ENCODE measurements at places on chromosomes 1 and 21.

GRCh38 chr1:200774311-200774710 is 35.6 kb downstream of the CAMSAP2 start:
- no peak for DNase-seq

DNA sequence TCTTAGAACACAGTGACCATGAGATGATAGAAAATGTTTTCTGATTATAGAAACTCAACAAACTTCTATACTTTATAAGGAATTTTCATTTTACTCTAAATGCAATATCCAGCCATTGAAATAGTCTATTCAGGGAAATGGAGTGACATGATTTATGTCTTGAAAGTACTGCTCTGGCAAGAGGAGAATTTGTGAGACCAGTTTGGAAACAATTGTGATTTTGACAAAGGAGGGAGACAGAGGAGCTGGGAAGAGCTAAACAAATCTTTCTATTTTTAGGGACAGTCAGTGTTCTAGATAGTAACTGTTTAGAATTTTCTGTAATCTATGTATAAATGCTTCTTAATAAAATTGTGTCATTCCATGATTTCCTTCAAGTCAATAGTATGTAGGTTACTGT is 252.3 kb downstream of the FMN2 start:
- DNase-seq = no peak

DNA sequence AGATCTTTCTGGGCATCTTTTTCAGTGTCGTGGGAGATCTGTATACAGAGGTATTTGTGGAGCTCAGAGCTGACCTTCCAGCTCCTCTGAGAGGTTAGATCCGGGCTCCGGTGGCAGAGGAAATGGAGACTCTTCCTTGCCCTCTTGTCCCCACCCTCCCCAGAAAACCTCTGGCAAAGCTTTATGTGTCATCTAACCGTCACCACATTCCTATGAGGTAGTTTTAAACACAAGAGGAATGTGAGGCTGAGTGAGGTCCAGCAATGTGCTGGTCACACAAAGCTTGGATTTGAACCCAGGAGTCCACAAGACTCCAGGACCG is 1.2 kb downstream of the CD160 start:
- DNase-seq = no peak

- no peak for DNase-seq
These were observed 6.2 kb upstream of the TUFT1 start for GRCh38 chr1:151533870-151534269.

- DNase-seq = no peak
These were observed 188.2 kb downstream of the HHAT start for GRCh38 chr1:210516697-210517459.

- no peak for DNase-seq
These were observed 53.3 kb downstream of the B3GALNT2 start for GRCh38 chr1:235450886-235451483.

- DNase-seq = no peak
These were observed 44.8 kb downstream of the AGPAT3 start for GRCh38 chr21:43909741-43910400.

GRCh38 chr1:85365851-85366250 is 89.4 kb upstream of the BCL10 start:
- no peak for DNase-seq

- no peak for DNase-seq
These were observed 20.7 kb downstream of the EFNA3 start for GRCh38 chr1:155099331-155099730.

DNA sequence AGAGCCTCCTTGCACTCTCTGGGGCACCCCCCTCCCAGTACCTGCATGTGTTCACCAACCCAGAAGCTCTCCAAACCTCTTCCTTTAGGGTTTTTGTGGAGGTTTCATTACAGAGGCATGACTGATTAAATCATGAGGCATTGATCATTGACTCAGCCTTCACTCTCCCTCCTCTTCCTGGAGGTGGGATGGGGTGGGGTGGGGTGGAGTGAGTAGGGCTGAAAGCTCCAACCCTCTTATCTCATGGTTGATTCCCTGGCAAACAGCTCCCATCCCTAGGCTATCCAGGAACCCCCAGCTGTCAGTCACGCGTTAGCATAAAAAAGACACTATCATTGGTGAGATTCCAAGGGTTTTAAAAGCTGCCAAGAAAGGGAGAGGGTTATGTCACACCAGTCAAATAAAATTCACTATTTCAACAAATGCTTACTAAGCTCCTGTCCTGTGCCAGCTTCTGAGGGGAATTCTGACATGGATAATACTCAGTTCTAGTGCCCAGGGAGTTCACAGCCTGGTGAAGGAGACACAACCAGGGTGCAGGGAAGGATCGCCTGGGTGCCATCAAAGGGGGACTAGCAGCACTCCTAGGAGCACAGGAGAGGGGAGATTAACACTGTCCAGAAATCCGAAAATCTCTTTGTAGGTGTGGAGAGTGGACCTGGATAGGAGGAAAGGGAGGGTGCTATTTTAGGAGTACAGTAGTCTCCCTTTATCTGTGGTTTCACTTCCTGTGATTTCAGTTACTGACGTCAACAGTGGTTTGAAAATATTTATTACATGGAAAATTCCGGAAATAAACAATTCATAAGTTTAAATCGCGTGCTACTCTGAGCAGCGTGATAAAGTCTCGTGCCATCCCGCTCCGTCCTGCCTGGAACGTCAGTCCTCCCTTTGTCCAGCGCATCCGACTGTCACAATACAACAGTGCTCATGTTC is 6.8 kb upstream of the IL24 start:
- DNase-seq = no peak

- DNase-seq = no peak
These were observed 12.5 kb upstream of the DNM3 start for GRCh38 chr1:171828794-171829193.

- no peak for DNase-seq
These were observed 133.7 kb downstream of the SMYD2 start for GRCh38 chr1:214414691-214415090.

GRCh38 chr1:117032266-117032665 is 27.9 kb upstream of the TTF2 start:
- DNase-seq = no peak
